ENCODE measurements at places on chromosomes 5 and 9. TPM values are rescaled to one million over a fixed set of nuclear protein-coding genes. Genes with fewer than 3 reads are reported as not detected.

C5orf34 gene
- total RNA-seq = 0.64 TPM

DNA sequence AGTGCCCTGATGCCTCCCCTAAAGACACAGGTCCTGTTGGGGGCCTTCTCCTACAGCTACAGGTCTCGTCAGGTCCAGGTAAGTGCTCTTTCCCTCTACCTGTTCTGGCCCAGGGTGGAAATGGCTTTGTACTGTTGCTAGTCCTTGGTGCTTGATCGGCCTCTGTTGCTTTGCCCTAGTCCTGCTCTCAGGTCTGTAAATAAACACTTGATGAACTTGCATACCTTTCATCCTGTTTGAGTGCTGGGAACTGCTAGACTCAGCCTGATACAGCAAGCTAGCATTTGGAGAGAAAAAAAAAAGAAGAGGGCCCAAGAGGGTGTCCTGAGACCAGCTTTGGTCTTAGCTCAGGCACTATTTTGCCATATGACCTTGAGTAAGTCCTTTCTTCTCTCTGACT lies 21.8 kb upstream of the ZNF618 start:
- DNase-seq = no peak

DNA sequence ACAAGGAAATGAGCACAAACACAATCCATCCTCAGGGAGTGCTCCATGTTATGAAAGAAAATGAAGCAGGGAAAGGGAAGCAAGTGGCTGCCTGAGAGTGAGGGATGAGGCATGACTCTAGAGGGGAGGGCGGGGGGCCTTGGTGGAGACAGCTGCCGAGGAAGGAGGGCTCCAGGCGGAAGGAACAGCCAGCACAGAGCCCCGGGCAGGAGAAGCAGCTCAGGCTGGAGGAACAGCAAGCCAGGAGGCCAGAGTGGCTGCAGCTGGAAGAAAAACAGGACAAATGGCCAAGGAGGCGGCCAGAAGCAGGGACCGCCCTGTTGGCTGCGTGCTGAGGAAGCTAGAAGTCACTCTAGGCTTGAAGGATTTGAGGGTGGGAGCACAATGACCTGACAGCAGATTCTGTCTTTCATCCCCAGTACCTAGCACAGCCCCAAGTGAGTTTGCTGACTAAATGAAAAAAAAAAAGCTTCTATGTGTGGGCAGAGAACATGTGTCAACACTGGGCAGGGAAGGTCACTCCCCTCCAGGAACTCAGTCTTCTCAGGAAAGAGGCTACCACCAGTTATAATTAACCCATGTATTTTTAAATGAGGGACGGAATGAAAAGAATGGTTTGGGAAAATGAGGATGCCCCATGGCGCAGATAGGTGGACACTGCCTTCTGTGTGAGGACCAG lies 142.8 kb downstream of the DCP2 start:
- no peak for DNase-seq

DNA sequence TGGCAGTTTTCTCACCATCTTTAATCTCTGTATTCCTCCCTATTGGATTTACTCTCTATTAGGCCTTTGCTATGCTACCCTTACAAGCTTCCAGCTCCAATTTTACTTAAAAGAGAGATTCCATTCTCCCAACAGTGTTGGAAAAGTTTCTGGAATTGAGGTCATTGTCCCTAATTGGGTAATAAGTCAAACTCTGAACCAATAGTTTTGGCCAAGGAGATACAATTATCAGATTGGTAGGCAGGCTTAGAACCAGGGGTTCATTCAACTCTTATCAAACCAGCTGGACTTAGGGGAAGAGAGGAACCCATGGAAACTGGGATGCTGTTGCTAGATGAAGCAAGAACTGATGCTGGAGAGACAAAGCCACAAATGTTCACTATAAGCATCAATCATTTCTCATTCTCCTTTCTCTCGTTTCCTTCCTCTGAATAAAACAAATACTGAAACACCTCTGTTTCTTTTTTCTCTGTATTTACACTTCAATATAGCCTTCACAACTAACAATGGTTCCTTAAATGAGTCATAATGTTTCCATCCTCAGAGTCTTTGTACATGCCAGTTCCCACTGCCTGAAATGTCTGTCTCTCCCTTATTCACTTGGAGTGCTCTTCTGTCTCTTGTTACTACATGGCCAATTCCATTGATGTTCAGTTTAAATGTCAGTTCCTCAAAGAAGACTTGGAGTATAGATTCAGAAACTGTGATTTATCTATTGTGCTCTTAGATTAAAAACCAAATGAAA lies 587.3 kb downstream of the GABRG2 start:
- no peak for DNase-seq

DNA sequence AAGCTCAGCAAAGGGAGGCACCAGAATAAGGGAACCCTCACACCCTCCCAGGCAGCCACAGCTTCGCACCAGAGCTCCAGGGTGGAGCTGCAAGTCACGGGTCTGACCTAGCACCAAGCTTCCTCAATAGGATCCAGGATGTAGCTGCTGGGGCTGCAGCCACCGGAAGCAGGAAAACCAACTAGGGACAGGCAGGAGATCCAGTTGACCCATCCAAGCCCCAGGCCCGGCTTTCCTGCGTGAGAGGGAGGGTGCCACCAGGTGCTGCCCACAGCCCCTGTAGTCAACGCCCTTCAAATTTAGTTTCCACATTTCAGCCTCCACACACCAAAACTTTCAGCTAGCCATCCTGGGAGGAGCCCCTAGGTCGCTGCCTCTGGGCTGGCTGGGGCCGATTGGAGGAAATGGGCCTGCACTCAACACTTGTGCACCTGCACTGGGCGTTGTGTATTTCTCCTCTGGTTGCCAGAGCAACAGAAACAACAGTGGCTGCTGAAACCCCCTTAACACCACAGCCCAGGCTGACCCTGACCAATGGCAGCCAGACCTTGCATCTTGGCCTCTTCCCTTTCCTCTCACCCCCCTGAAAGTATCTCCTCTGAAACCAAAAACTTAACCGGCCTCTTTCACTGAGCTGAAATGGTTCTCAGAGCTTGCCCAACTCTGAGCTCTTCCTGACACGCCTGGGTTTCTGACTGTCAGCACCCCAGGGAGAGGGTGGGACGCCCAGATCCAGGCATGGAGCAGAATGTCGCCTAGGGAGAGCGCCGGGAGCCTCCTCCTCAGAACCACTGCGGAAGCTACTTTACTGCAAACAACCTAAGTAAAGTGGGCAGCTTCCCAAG lies 226.5 kb upstream of the MAP3K1 start:
- DNase-seq = peak; percentile 85

- DNase-seq = no peak
Observed at GRCh38 chr5:143680672-143681259, 131.2 kb upstream of the HMHB1 start.
